ENCODE measurements at places on chromosomes 5 and 9.

DNA sequence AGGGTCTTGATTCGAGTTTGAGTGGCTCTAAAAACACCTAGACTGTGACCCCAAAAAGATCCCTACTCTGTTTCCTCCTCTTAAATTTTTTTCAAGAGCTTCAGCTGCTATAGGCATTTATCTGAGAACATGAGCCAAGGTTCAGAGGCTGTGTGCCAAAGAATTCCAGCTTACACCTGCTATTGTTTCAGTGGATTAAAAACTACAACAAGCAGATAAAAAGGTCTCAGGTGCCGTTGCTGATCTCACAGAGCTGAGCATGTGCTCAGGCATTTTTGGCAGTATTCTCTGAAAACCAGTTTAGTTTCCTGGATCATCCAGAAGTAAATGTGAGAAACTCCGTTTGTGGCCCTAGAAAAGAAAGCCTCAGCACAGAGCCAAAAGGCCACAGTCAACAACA is 349.2 kb downstream of the DEPDC1B start:
- H3K36me3 ChIP-seq = no peaks in the 10 kb centered on the region
- no peaks in the 10 kb centered on the region for H3K4me1 ChIP-seq
- no peaks in the 10 kb centered on the region for H3K27me3 ChIP-seq
- no peak overlapping the region for H3K4me3 ChIP-seq
- no peak overlapping the region for H3K27ac ChIP-seq
- DNase-seq = no peak

DNA sequence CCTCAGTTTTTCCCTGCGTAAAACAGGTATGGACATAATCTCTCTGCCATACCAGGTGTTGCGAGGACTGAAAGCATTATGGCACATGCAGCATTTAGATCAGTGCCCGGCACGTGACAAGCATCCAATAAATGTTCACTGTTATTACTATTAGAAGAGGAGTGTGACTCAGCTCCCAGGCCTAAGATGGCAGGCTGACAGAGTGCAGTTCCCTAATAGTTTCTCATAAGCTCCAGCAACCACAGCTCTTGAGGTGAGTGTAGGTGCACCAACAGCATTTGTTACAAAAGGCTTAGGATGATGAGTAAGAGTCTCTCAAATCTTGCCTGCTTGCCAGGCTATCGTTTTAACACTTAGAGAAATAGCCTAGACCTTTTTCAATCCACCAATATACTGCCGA is 28.9 kb upstream of the GLIS3 start:
- no peak overlapping the region for H3K4me3 ChIP-seq
- peaks cover 3% of the 10 kb centered on the region for H3K4me1 ChIP-seq
- no peaks in the 10 kb centered on the region for H3K36me3 ChIP-seq
- H3K27me3 ChIP-seq = peaks cover 2% of the 10 kb centered on the region
- H3K27ac ChIP-seq = no peak overlapping the region
- no peak for DNase-seq

DNA sequence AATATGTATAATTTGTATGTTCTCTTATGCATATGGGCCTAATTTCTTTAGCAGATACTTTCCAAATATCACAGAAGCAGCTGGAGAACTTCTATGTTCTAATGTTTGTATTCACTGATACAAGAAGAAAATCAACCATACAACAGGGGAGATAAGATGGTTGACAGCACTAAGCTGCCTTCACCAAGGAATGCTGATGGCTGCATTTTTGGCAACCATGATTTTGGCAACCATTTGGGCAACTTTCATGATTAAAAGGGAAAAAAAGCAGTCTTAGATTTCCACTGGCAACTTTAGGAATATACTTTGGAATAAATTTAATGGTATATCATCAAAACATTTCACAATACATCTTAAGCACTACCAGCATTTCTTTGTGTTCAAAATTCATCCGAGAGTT is 740.3 kb upstream of the CDH6 start:
- H3K36me3 ChIP-seq = no peaks in the 10 kb centered on the region
- DNase-seq = no peak
- H3K4me3 ChIP-seq = no peak overlapping the region
- no peaks in the 10 kb centered on the region for H3K4me1 ChIP-seq
- no peaks in the 10 kb centered on the region for H3K27me3 ChIP-seq

GRCh38 chr9:81394881-81395675 is 294.3 kb downstream of the TLE1 start:
- no peak overlapping the region for H3K27ac ChIP-seq
- H3K4me1 ChIP-seq = no peaks in the 10 kb centered on the region
- H3K36me3 ChIP-seq = no peaks in the 10 kb centered on the region
- H3K4me3 ChIP-seq = no peak overlapping the region

- H3K36me3 ChIP-seq = no peaks in the 10 kb centered on the region
- no peak for DNase-seq
- no peaks in the 10 kb centered on the region for H3K4me1 ChIP-seq
- H3K27ac ChIP-seq = no peak overlapping the region
- no peaks in the 10 kb centered on the region for H3K27me3 ChIP-seq
Observed at GRCh38 chr5:109910874-109911273, 221.1 kb downstream of the MAN2A1 start.

All from activated CD8-positive, alpha-beta T cell treated with anti-CD3 and anti-CD28 coated beads, Interleukin-2, amount 10 ng/mL, durations not matched to agents 7 days and 5 days (primary cell).